Stimulated activated CD4-positive, alpha-beta T cell treated with anti-CD3 and anti-CD28 coated beads, Interleukin-1b, Interleukin-23, amount 100 ng/mL, for 24 hours (primary cell): ENCODE measurements at places on chromosomes 2 and 18.

- no peak for DNase-seq
These were observed 212.3 kb downstream of the MGAT5 start for GRCh38 chr2:134466141-134466540.

DNA sequence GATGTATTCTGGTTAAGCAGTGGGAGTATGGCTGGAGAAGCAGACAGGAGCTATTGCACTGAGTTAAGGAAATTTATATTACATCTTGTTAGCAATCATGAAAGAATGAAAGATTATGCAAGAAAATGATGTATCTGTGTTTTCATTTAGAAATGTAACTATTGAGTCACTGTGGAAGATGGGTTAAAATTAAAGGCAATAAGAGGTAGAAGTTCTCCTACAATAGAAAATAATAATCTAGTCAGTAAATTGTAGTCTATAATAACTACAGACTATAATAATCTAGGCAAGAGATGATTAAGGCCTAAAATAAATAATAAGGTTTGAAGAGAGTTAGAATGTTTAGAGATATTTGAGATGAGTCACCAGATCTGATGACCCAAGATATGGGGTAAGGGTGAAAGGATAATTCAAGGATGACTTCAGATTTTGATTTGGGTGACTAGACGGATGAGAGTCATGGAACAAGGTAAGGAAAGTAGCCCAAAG lies 371.9 kb upstream of the KCNH7 start:
- no peak for DNase-seq

GRCh38 chr2:120995656-120996190 lies 260.1 kb downstream of the GLI2 start:
- no peak for DNase-seq

GRCh38 chr2:24055750-24056149 lies 6.2 kb downstream of the FKBP1B start:
- DNase-seq: no peak

- DNase-seq: no peak
These were observed 1.7 kb upstream of the GATA6 start for GRCh38 chr18:22167471-22168241.

- DNase-seq: no peak
These were observed 819 bp upstream of the KLF11 start for GRCh38 chr2:10042301-10043161.

DNA sequence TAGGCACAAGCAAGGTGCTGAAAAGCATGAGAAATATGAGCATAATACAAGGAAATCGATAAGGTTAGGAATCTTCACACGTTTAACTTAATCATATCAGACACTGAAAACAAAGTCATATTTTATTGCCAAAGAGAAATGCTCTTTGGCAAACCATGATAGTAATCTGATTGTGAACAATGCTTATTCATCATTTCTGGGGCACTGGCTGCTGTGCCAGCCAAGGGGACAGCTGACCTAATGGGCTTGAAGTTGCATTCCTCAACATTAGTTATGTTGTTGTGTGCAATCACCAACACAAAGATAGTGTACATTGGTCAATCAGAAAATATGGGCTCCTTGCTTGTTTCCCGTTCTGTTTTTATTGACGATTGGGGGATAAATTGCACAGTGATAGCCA lies 83.5 kb downstream of the DPP10 start:
- DNase-seq: no peak

- DNase-seq: no peak
These were observed 78.4 kb downstream of the DPP4 start for GRCh38 chr2:161995553-161996016.

- no peak for DNase-seq
These were observed 101.4 kb downstream of the COLEC12 start for GRCh38 chr18:398935-399630.
